ENCODE measurements at places on chromosomes 16 and 17.

- DNase-seq = peak; percentile 91
Measured at GRCh38 chr16:76535-77272, 1.3 kb upstream of the MPG start.

DNA sequence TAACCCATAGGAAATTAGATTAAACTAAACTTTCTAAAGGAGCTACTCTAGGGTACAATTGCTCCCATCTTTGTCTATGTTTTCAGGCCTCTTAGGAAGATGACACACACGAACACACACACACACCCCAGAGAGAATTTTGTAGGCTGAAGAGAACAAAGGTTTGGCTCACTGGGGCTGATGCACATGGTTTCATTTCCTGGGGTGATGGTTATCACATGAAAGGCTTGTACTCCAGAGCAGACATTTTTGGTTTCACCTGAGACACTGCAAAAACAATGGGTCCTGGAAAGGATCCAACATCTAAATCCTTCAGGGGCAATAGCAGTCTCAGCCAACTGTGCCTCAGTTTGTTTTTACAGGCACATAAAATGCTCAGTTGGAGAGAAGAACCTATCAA is 62.8 kb downstream of the GRB7 start:
- DNase-seq = no peak

DNA sequence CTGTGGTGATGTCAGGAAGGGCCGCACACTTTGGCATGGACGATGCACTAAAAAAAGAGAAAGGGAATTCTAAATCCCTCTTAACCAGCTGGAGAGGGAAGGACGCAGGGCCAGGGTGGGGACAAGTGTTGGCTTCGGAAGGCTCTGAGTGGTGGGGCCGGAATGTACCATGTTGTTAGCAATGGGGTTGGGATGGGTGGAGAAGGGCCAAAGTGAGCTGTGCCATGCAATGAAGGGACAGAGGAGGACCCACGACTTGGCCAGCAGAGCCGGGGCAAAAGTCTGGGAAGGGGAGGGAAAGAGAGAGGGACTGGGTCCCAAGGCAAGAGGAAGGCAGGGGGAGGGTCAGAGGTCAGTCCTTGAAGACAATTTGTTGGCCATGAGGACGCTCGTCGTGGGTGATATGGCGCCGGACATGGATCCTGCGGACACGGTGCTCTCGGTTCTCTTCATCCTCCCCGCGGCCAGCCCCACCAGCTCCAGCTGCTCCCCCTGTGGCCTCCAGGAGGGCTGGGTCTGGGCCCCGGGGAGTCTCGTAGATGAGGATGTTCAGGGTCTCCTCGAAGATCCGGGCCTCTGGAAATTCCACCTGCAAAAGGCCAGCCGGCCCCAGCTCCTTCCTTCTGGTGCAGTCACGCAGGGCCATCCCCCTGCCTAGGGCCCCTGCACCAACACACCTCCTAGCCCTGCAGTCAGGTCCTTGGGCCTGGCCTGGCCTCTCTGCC is 6.4 kb downstream of the ASPHD1 start:
- no peak for DNase-seq

DNA sequence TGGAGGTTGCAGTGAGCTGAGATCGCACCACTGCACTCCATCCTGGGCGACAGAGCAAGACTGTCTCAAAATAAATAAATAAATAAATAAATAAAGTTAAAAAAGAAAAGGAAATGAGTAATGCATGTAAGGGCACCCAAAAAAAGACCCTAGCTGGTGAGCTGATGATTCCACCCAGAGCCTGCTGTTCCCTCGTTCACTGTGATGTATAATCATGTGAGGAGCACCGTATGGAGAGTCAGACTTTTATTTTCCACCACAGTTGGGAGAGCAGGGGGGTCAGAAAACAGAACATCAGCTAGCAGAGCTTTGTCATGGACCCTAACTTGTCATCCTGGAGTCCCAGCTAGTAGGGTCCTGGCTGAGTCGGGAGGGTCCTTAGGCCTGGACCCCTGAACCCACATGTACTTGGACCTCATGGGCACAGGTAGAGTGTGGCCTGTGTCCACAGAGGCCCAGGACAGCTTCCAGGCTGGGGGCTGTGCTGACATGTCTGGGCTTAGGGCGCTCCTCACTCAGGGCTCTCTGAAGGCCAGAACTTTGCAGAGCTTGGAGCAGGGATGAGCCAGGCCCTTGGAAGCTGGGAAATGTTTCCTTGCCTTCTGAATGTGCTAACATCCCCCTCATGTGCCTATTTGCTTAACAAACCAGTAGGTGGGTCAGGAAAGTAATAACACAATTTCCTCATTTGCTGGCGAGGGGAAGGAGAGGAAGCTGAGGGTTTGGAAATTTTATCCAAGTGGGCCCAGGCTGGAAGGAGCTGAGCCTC is 18.8 kb upstream of the LASP1NB start:
- no peak for DNase-seq

- no peak for DNase-seq
Measured at GRCh38 chr16:66324815-66325515, 41.5 kb upstream of the CDH5 start.

DNA sequence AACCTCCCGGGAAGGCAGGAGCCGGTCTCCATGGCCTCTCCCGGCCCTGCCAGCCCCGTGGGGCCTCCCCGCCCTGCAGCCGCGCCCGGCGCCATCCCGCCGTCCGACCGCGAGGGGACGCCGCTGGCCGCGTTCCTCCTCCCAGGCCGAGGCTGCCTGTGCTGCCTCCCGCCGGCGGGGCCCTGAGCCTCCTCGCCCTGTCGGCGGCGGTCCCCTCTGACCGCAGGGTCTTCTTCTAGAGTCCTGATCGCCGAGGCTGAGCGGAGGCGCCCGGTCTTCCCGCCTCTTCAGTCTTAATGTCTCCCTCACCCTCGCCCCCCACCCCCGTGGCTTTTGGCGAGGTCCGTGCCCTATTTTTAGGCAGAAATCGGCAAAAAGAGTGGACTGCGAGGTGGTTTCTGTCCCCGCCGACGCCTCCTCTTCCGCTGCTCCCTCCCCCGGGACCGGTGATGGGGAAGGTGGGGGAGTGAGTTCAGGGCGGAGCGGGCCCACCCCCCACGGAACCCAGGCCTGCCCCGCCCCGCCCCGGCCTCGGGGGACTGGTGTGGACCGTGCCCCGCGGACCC is 794 bp upstream of the CPNE7 start:
- peak; percentile 77 for DNase-seq

- DNase-seq = no peak
Measured at GRCh38 chr16:88804552-88805339, 1.2 kb downstream of the CDT1 start.

DNA sequence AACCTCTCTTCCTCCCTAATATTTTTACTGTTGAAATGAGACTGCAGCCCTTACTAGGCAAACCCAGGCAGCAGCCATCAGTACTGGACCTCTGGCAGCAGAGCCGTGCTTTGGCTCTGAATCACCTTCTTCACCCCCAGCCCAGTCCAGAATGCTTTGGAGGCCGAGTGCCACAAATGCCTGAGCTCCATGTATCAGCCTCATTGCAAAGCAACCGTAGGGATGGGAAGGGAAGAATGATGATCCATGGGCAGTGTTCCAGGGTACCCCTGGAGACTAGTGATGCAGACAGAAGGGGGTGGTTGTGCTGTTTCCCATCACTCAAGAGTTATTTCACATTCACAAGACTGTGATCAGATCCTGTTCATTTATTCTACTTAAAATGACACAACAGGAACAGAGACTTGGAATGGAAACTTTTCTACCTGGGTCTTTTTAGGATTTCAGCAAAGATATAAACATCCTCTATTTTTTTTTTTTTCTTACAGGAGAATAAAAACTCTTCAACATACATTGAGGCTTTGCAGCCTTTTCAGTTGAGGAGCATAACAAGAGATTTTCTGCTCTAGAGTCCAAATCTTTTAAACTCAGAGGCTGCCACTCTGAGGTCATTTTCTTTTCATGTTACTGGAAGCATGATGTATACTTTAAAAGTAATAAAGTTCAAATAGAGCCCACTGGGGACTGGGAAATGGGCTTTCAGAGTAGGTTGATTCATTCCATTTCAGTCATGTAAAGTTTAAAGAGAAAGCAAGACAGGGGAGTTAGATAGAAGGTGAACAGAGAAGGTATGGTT is 138.3 kb downstream of the KCNJ2 start:
- no peak for DNase-seq

DNA sequence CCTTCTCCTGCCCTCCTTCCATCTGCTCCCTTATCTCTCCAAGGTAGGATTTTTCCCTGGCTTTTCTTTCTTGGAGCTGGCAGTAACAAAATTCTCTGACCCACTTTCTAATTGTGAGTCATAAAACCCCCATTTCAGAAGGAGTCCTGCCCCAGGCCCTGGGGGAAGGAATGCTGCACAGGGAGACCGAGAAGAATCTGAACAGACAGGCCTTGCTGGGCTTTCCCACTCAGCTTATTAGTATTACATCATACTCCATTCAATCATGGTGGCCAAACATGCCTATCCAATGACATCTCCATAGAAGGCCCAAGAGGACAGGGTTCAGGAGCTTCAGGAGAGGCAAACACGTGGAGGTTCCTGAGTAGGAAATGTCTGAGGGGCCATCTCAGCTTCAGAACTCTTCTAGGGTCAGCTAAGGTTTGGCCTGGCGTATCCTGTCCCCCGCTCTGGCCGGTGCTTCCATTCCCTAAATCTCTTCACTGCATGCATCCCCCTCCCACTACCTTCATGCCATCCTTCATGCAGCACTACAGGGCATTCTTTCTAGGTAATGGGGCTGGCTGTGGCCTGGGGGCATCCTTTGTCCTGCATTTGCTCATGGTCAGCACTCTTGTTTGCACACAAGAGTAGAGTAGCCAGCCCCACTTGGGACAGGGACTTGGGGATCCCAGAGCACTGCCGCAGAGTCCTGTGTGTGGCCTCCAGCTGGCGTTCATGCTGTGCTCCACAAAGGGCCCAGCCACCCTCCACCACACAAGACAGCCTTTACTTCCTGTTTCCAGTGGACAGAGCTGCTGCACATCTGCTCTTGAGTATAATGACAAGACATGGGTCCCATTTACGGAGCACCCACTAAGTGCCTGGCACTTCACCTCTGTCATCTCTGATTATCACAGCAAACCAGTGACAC is 8.2 kb downstream of the SLC6A2 start:
- DNase-seq = peak; percentile 79

- DNase-seq = peak; percentile 64
Measured at GRCh38 chr17:19928299-19928698, 49.3 kb downstream of the AKAP10 start.

- no peak for DNase-seq
Measured at GRCh38 chr16:58086381-58087208, 42.6 kb downstream of the CFAP20 start.

DNA sequence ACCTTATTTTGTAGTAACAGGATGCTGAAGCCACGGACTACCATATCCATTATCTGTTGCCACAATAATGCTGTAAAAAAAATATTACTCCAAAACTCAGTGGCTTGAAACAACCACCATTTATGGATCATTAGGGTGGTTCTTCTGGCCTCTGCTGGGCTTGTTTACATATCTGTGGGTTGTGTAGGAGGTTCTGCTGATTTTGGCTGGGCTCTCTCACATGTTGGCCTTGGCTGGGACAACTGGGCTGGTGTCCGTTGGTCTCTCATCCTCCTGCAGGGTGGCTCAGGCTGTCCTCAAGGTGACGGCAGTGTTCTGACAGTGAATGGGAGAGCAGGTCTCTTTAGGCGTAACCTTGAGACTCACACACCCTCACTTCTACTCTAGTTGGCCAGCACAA is 76.0 kb downstream of the GPR139 start:
- DNase-seq = no peak

DNA sequence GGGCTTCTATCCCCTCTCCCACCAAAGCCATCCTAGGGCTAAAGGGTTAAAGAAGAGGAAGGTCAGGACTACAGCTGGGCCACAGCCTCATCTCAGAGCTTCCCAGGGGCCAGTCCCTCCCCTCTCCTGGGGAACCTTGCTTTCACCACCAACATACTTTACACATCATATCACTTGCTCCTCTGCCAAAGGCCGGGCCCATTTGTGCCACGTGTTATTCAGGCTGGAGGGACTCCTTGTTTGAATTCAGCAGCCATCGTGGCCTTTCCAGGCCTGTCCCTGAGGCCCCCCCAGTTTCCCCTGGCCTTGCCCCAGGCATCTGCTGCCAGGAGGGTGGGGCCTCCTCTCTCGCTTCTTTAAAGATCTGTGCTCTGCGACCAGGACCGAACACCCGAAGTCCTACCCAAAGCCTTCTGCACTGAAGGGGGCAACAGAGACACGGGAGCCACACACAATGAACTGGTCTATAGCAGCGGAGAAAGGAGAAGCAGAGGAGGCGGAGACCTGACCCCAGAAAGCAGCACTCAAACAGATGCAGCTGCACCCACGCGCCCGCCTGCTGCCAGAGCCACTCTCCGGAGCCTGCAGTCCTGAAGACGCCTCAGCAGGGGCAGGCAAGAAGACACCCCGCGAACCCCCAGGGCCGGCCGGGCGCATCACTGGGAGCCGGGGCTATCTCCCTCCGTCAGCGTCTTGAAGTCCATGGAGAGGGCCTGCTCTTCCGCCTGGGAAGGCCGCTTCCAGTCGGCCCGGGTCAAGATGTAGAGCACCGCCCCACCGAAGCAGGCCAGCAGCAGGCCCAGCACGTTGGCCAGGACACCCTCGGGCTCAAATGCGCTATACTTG is 12.1 kb downstream of the CYB561 start:
- DNase-seq = peak; percentile 99

DNA sequence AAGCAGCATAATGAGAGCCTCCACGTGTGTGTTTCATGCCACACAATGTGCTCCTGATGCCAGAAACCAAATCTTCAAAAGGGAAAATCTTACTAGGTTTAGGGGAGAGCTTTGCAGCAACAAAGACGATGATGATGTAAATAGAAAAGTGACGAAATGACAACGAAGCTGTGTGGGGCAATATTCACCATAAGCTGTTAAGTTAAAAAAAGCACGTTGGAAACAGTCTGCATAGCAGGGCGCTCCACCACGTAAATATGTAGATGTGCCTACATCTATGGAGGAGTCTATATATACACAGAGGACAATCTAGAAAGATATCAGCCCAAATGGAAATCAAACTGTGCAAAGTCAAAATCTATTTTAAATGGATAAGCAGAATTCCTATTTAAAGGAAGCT is 61.0 kb downstream of the RPH3AL start:
- DNase-seq = no peak

DNA sequence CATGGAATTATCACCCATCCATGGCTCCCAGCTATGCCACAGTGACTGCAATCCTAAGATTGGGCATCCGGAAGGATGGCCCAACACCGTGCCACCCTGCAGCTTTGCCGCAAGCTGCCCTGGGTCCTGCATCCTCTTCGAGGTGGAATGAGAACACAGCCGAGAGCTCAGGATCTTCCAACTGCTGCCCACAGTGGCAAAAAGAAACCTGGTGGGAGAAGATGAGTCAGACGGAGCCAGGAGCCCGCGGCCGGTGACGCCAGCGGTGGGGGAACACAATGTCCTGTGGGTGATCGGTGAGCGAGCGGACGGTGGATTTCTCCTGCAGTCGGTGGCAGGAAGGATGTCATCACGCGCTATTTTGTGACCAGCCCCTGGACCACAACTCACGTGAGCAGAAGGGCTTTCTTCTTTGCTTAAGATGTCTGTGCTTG is 20.1 kb downstream of the CD7 start:
- DNase-seq = peak; percentile 82

DNA sequence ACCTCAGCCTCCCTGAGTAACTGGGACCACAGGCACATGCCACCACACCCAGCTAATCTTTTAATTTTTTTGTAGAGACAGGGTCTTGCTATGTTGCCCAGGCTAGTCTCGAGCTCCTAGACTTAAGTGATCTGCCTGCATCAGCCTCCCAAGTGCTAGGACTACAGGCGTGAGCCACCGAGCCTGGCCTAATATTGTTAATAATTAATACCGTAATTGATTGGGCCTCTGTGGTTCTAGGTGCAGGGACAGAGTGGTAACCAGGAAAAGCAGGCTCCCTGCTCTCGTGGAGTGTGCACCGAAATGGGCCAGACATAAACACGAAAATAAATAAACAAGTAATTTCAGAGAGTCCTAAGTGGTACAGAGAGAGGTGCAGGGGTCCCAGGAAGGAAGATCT is 241.0 kb downstream of the GSG1L start:
- no peak for DNase-seq
